Stimulated activated CD4-positive, alpha-beta T cell treated with anti-CD3 and anti-CD28 coated beads, TNF-alpha, amount 100 ng/mL, for 1 hour (primary cell): ENCODE measurements at places on chromosomes 7 and 10.

GRCh38 chr7:1999278-1999984, 233.3 kb downstream of the MAD1L1 start:
- no peak for DNase-seq

GRCh38 chr7:83494683-83495082, 154.3 kb downstream of the SEMA3E start:
- no peak for DNase-seq

- DNase-seq, result no peak
These were observed 8.6 kb downstream of the MUC3A start for GRCh38 chr7:100957832-100958421.

GRCh38 chr7:10239695-10240345, 733.9 kb upstream of the PHF14 start:
- DNase-seq, result no peak

DNA sequence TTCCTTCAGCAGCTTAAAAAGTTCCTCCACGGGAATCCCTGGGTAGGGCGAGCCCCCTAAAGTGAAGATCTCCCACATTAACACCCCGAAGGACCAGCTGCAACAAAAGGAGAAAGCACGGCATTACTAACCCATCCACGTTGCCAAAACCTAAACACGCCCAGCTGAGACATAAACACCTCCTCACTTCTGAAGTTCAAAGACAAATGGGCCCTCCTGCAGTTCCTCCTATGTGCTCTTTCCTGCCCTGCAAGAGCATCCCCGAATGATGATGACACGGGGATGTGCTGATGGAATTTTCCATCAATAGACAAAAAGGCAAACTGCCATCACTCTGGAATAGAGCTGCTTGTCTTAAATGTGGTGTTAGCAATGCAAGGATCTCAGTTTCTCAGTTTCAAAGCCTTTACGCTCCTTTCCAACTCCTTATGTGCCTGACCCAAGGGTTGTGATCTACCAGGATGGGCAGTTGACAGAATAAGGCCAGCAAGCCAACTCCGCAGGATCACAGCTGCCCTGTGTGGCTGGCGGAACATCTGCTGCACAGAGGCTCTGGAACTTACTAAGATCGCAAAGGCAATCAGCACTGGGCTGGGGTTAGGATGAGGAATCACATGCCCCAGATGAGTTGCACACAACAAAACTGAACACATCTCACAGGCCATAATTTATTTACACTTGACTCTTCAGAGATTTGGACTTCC, 112.7 kb downstream of the FGFR2 start:
- DNase-seq, result no peak

DNA sequence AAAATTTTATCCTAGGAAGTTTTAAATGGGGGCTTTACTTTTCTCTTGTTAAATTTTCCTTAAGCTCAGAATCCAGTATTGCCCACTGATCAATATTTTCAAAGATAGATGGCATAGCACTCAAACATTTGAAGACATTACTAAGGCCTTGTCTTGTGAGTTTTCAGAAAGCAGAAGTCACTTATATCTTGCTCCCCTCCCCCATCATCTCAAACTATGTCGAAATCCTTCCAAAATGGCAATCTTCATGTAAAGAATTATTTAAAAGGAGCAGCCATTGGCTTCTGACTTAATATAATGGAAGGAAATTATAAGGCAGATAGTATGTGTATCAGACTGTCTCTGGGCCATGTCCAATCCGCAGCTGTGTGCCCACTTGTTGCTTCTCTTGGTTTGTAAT, 553.5 kb upstream of the C7orf33 start:
- no peak for DNase-seq

DNA sequence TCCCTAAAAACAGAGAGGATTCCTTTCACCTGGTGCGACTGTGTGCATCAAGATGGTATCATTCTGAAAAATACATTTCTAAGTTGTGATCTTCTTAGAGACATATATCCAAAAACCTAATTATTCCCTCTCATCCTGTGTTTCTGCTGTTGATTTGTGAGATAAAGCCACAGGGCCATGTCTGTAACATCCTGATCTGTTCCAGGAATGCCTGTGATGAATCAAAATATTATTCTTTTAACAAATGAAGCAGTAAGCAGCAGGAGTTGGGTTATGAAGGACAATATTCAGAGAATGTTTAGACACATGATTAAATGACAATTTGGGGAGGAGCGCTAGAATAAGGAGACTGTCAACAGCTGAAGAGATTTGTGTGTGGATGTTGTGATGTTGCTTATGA, 731.4 kb downstream of the KCNMA1 start:
- no peak for DNase-seq

- DNase-seq, result no peak
These were observed 67.6 kb downstream of the JAZF1 start for GRCh38 chr7:28112883-28113540.

DNA sequence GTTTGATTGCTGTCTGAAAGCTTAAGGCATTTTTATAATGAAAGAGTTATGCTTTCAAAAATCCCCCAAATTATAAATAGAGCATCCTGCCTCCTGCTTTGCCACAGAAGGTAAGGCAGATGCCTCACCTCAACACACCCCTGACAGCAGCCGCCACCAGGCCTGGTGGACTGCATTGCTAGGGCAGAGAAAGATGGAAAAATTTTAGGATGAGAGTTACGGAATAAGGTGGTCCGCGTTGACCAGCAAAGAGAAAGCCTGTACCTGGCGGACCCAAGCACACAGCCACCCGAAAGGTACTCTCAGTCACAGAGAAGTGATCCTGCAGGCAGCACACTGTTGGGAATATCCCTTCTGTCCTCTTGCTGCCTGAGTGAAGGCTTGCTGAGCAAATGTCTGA, 360.4 kb upstream of the SHH start:
- DNase-seq, result no peak

DNA sequence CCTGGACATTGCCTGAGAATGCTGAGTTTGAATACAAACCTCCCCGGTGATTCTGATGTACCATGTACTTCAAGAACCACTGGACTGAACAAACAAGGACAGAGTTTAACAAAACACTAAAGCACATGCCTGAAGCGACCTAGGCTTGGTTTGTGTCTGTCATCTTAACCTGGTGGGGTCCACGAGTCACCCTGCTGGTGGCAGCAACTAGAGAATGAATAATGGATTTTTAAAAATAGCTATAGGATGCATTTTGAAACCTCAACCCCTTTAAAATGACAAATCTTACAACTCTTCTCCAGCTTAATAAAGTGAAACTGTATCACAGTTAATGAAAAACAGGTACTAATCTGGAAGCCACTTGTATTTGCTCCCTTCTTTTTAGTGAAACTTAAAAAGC, 25.2 kb downstream of the CDHR3 start:
- no peak for DNase-seq

DNA sequence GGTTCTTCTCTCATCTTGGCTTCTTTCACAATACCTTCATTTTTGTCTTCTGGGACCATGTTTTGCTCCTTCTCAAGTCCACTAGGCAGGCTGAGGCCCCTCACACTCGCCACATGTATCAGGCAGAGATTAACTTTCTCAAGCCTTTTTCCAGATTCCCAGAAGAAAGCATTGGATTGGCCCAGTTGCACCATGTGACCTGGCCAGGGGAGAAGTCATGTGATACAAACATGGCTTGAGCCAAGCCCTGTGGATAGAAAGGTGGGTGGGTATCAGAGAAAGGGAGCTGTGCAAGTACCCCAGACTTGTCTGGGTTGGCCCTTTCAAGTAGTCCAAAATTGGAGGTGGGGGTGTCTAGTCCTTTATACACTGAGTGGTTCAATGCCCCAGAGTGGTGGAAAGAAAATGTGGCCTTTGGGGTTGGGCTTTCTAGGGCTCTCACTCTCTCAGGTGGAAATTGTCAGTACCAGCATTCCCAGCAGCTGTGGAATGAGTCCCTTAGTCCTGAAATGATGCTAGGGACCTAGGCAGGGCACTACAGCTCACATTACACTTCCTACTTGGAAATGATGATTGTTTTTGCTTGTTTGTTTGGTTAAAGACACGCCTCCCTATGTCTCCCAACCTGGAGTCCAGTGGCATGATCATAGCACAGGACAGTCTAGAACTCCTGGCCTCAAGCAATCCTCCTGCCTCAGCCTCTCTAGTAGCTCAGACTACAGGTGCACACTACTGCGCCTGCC, 36.9 kb upstream of the C10orf67 start:
- no peak for DNase-seq

DNA sequence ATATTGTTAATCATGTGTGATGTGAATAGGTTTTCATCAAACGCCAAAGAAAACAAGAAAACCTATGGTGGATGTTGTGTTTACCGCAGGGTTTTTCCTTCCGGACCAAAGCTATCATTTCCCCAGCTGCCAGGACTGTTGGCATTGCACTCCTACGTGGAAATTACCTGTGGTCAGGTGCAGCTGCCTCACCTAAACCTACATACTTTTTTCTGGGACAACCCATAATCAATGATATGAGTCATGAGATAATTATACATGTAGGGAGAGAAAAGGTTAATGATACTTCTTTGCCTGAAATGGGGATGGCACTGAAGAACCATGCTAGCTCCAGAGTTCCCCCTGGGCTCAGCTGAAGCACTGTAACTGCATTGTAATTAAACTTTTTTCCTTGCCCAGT, 223.6 kb upstream of the SEMA3E start:
- DNase-seq, result no peak

DNA sequence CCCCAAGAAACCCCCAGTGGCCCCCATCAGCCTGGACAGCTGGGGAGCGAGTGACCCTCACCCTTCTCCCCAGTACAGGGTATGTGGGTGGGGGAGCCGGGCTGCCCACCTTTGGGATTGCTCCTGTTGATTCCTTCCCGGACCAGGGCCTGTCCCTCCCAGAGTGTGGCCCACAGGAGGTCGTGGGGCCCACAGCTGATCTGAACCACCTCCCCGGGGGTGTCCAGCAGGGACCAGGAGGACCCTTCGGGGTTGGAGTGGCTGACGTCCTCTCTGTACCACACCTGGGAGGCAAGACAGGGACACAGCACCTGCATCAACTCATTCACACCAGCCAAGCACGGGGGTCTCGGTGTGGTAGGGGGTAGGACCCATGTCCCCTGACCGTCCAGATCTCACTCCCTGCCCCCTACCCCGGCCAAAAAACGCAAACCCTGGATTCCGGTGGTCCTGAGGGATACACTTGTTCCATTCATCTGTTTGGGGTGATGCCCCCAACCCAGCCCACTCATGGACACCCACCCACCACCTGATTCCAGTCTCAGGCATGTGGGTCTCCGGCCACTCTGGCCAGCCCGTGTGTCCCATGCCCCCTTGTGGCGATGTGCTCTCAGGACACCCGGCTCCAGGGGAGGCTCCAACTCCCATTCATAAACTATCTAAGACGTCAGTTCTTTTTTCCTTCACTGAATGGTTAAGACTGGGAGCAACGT, 10.9 kb downstream of the TECPR1 start:
- no peak for DNase-seq

DNA sequence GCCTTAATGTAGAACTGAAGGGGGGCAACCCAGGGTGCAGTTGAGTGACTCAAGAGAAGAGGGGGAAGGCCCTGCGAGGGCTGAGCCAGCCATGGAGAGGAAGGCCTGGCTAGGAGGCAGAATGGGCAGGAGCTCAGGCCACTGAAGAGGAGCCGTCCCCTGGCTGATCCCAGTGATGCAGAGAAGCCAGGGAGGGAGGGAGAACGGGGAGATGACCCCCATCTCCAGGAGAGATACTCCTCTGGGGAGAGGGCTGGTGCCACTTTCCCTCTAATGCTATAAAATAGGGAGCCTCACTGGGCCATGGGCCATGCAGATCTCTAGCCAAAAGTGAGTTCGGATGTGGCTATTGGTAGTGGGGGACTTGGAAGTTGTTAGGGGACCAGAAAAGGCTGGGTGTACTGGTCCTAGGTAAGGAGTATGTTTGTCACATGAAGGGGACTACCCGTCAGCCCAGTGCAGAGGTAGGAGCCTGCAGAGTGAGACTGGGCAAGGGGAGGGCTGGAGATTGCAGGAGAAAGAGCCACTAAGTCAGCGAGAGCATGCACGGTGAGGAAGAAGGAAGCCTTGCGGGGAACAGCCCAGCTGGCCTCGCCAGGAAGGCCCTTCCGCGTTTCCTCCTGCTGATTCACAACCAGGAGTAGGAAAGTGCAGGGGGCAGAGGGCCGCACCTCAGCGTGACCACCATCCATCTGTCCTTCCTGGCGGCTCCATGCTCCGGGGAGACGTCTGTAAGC, 347.6 kb downstream of the TCERG1L start:
- DNase-seq, result no peak

DNA sequence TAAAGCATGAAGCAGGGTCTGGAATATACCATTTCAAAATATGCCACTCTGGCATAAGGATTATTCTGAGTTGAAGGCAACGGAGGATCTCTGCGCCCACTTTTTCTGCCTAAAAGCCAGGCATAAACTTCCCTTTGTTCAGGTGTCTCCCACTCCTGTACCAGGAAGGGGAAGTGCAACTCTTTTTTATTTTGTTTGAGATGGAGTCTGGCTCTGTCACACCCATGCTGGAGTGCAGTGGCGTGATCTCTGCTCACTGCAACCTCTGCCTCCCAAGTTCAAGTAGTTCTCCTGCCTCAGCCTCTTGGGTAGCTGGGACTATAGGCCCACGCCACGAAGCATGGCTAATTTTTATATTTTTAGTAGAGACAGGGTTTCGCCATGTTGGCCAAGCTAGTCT, 18.2 kb downstream of the SVIL start:
- no peak for DNase-seq

GRCh38 chr10:46330894-46331293, 44.1 kb downstream of the ANTXRL start:
- DNase-seq, result no peak

DNA sequence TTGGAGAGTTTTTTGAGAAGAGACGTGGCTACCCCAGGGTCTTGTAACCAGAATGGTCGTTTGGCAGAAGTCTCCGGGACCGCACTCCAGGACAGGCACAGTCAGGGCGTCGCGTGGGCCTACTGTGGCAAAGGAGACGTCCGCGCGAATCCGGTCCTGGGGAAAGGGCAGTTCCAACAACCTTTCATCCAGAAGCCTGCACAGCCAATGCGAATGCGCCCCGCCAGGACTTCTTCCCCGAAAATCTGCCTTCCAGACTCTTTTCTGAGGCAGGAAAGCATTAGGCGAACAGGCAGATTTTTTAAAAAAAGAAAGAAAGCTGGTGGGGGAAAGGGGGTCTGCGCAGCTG, 2.0 kb downstream of the HPSE2 start:
- no peak for DNase-seq

- DNase-seq, result no peak
These were observed 513 bp downstream of the ODAD2 start for GRCh38 chr10:27998178-27998953.
